Posterior vena cava (tissue), 2 donors: ENCODE measurements at places on chromosomes 12 and 14. TPM values are rescaled to one million over a fixed set of nuclear protein-coding genes. Genes with fewer than 3 reads are reported as not detected.

DNA sequence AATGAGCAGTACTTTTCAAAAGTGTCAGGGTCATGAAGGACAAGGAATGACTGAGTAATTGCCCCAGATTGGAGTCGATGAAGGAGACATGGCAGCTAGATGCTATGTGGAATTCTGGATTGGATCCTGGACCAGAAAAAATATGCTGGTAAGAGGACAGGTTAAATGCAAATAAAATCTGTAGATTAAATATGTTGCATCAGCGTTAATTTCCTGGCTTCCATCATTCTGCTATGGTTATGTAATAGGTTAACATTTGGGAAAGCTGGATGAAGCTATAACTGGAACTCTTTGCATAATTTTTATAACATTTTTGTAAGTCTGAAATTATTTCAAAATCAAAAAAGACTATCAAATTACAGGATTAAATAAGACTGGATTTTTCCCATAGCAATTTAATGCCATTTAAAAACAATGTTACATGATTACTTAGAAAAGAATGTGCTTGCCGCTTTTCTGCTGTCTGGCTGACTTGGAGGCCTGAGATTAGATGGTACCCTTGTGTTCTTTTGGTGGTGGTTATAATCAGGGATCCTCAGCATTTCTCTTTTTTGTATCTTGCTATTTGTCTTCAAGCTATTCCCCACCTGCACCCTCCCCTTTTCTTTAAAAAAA lies 65.1 kb downstream of the FBXW8 start:
- DNase-seq: no peak

TBX5 gene
- total RNA-seq: not detected

OR9K2 gene
- not detected for total RNA-seq

DNA sequence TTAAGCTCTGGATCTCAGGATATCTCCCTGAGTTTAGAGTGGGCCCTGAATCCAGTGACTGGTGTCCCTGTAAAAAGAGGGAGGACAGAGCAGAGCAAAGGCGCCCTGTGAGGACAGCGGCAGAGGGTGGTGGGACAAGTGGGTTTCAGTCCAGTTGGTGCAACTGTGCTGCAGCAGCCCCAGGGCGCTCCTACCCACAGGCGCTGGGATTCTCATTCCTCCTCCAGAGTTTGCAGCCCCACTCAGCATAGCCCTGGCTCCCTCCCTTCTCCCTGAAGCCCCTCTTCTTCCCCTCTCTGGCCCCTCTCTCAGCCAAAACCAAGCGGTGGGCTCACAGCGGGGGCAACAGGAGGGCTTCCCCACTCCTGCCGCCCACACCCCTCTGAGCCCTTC lies 1.6 kb downstream of the TMEM179 start:
- no peak for DNase-seq
